Spinal cord (tissue), 10 donors: ENCODE measurements at places on chromosomes 2 and 18. TPM values are rescaled to one million over a fixed set of nuclear protein-coding genes. Genes with fewer than 3 reads are reported as not detected.

Gene KIF3C
- total RNA-seq: 56.1 TPM

Gene RAX
- total RNA-seq: not detected

- DNase-seq: no peak
Measured at GRCh38 chr2:40210344-40210967, 241.4 kb downstream of the SLC8A1 start.

GRCh38 chr18:35580701-35581539 lies 620 bp upstream of the GALNT1 start:
- DNase-seq: no peak

DNA sequence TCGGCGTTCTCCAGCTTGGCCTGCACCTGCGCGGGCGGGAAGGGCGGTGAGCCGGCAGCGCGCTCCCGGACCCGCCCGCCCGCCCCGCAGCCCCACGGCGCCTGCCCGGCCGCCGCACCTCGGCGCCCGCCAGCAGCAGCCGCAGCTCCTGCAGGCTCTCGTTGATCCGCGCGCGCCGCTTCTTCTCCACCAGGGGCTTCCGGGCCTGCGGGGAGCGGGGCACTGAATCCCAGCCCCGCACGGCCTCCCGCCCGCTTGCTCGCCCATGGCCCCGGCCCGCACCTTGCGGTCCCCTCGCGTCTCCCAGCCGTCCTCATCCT lies 335 bp downstream of the HES6 start:
- DNase-seq: no peak

GRCh38 chr2:160014227-160014626 lies 48.2 kb downstream of the PLA2R1 start:
- DNase-seq: no peak

DNA sequence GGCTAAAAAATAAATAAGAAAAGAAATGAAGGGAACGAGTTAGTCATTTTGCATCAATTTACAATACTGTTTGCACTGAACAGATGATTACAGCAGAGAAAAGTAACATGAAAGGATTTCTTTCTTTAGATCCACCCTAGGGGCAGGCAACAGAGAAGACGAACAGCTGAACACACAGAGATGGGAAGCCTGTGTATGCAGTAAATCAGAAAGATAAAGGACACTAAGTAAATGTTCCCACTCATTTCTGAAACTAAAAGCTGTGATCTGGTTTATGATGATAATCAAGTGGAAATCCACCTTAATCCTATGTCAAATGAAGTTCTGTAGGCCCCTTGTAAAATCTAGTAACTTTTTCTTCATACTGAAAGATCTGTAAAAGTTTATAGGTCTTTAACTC lies 54.2 kb downstream of the AKAIN1 start:
- no peak for DNase-seq
